ENCODE measurements at places on chromosomes 13 and 19.

DNA sequence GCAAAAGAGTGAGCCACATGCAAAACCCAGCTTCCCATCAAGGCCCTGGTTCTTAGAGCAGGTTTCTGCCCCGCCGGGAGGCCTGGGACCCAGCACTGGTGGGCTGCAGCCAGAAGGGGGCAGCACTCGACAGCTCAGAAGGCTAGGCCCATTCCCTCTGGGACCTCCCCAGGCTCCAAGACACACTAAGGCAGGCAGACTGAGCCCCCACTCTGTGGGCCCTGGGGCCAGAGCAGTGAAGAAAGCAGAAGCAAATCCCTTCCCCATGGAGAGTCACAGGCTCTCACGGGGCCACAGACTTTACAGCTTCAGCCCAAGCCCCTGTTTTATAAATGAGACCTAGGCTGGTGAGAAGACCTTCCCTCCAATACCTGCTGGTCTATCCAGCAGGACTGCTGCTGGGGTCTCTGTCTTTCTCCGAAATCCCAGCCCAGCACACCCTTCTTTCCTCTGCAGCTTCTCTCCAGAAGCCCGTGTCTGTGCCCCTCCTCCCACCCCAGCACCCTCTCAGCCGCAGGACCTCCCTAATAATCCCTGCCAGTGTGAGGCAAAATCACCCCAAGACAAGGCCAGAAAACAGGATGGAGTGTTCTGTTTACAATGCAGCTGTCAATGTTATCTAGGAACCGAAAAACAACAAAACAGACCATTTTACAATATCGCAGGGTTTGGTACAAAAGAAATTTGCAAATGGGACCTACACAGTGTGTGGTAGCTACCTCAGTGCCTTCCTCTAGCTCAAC lies 109.3 kb downstream of the ABCC4 start:
- DNase-seq = peak; percentile 93

GRCh38 chr19:33292595-33293254 lies 9.6 kb downstream of the CEBPA start:
- no peak for DNase-seq

- no peak for DNase-seq
These were observed 69.9 kb downstream of the TDRD12 start for GRCh38 chr19:32789429-32789828.

DNA sequence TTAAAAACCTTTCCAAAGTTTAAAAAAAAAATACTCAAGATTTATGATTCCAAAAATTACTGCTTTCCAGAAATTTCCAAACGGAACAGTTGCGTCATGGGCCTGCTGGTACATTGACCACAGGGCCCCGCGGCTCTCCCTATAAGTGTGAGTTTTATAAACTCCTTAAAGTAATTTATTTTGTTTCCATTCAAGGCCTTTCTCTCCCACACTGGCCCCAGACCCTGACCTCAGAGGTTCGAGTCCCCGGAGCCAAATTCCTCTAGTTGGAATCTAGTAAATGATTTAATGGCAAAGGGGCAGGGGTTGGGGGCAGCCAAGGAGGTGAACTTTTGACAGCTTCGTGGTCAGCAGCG lies 97.5 kb downstream of the INSR start:
- DNase-seq = no peak

DNA sequence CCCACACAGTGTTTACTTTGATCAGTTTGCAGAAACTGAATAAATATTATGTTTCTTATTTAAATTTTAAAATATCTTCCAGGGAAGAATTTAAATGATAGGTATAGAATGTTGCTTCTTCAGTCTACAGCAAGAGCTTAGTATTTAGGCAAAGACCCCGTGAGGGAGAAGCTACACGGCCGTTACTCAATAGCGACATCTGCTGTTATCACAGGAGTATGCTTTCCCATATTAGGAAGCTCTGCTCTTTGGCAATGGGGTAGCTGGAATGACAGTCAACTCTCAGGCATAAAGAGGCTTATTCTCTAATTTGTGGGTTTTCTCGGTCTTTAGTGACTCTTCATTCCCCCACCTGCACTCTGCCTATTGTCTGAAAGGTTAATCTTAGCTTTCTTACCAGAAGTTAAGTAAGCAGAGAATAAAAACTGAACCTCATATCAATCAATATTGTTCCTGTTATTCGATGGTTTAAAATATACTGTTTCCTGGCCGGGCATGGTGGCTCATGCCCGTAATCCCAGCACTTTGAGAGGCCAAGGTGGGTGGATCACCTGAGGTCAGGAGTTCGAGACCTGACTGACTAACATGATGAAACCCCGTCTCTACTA lies 13.2 kb upstream of the LHFPL6 start:
- DNase-seq = peak; percentile 54

GRCh38 chr19:49875177-49875576 lies 2.0 kb downstream of the AKT1S1 start:
- no peak for DNase-seq

GRCh38 chr19:29006057-29006735 lies 206.8 kb downstream of the UQCRFS1 start:
- no peak for DNase-seq

GRCh38 chr13:112249644-112250610 lies 126.2 kb upstream of the SPACA7 start:
- DNase-seq = no peak

Measured in WTC11 (cell line).